PC-3 (cell line): ENCODE measurements at places on chromosomes 7 and 10. TPM values are rescaled to one million over a fixed set of nuclear protein-coding genes. Genes with fewer than 3 reads are reported as not detected.

The CISD1 gene
- total RNA-seq: 57.1 and 68.8 TPM in 2 replicates

The OR2A7 gene
- total RNA-seq: 0.69 TPM in 2 replicates

The TMEM236 gene
- total RNA-seq: 0.04 TPM in 1 of 2 replicates, not detected in the other

The ANKRD26 gene
- 2.9 and 5.0 TPM in 2 replicates for total RNA-seq
